ENCODE measurements at places on chromosomes 4 and X.
A peak's percentile ranks its signal among the peaks of the same experiment; 100 is the strongest.

GRCh38 chr4:118843237-118843636 is 7.3 kb upstream of the SEC24D start:
- no peak for DNase-seq

DNA sequence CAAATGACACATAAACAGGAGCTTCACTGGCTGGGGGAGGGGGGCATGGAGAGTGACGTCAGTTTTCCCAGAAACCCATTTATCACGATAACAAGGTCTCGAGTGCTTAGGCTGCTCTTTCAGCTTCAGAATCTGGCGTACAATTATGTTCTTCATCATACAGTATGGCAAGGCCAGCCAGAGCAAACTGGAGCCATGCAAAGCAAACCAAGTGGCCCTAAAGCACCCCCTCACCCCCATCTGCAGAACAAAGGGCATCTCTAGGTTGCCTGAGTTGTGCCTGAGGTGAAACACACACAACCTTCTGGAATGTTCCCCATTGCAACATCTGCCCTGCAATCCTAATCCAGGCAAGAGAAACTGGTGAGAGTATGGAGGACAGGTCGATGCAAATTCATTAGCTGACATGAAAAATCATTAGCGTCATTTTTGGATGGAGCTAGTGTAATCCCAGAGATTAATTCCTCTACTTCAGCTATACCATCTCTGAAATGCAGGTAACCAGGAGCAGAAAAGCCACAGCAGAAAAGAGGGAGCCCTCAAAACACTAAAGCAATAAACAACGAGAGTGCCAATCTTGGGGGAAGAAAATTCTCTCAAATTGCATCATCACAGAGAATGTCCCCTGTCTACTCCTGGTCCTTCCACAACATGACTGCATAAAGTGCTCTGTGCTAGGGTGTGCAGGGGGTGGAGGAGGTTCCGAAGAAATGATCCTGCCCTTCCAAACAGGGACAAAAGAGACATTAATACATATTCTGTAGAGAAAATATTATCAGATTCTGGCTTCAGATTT is 1.8 kb downstream of the SEPTIN6 start:
- peak; percentile 64 for DNase-seq

DNA sequence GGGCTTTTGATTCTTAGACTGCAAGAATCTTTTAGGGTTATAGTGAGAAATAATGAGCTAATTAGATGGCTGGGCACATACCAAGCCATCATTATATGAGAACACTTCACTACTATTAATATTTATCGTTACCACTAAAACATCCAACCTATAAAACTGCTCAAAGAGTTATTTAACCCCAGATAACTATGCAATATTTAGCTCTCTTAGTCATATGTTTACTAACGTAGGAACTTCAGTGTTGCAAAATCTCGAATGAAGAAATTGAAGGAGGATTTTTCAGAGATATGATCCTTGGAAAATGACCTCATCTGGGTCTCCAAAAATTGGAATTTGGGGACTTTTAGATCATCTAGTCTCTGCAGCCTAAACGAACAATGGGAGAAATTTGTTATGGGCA is 265.0 kb upstream of the RPS6KA3 start:
- DNase-seq = no peak

- no peak for DNase-seq
These were observed 1609.1 kb downstream of the C4orf33 start for GRCh38 chr4:130705023-130705422.

GRCh38 chr4:24824720-24825119 is 29.3 kb downstream of the SOD3 start:
- no peak for DNase-seq

DNA sequence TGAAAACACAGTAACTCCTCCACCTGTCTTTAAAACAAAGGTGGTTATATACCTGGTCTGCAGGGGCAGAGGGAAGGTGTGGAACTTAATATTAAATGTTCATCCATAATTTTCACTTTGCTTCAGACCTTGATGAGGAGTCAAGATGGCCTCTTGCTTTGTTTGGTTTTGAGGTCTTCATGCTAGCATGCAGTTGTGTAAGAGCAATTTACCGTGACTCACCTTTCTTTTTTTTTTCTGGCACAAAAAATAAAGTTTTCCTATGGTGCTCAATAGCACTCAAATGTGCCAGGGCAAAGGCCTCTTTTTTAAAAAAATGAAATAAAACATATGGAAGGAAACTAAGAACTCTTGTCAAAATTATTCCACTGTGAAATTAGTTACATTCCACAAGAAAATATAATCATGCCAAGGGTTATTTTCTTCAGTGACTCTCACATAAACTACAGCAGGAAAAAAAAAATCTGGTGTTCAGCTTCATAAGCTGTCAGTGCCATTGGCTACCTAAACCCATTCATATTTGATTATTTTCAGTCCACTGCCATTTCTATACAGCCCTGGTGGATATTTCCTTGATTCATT is 128.2 kb downstream of the SLC7A11 start:
- DNase-seq = peak; percentile 4

- DNase-seq = no peak
These were observed 127.7 kb downstream of the COL4A6 start for GRCh38 chrX:108310506-108310905.

- peak; percentile 39 for DNase-seq
These were observed 20.0 kb downstream of the RHOH start for GRCh38 chr4:40216622-40217366.
